ENCODE measurements at places on chromosomes 4 and X. TPM values are rescaled to one million over a fixed set of nuclear protein-coding genes. Genes with fewer than 3 reads are reported as not detected.

DNA sequence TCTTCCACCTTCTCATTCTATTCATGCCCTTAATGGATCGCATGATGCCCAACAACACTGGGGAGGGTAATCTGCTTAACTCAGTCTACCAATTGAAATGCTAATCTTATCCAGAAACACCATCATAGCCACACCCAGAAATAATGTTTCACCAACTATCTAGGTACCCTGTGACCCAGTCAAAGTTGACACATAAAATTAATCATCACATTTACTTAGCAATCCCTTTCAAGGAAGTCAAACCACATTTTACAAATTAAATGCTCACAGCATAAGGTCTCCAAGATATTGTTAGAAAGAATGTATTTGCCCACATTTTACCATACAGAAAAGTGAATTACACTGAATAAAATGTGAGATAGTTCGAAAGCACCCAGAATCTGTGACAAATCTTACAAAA, 92.5 kb downstream of the PRSS12 start:
- no peak overlapping the region for H3K4me3 ChIP-seq
- H3K36me3 ChIP-seq = no peaks in the 10 kb centered on the region
- no peak overlapping the region for H3K27ac ChIP-seq
- no peaks in the 10 kb centered on the region for H3K27me3 ChIP-seq

GPR173 gene
- polyA plus RNA-seq = 1.5 TPM

DNA sequence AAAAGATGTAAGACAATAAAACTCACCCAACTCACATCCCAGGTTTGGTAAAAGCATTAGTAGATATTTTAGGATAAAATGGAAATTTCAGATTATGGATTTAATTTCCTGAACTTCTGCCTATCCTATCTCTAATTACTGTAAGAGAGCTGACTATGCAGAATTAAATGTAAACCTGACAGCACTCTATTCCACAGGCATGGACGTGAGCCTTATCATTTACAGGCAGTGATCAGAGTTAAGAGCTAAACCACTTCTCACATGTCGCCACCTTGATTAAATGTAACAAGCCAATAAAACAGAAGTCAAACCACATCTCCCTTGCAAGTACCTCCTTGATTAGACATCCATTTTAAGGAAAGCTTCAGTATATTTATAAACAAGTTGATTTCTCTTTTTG, 97.5 kb upstream of the CBR4 start:
- H3K36me3 ChIP-seq = no peaks in the 10 kb centered on the region
- no peak overlapping the region for H3K4me3 ChIP-seq
- no peak overlapping the region for H3K27ac ChIP-seq
- H3K27me3 ChIP-seq = no peaks in the 10 kb centered on the region
- no peak for DNase-seq

- no peak overlapping the region for H3K27ac ChIP-seq
- no peak overlapping the region for H3K4me3 ChIP-seq
- peaks cover 25% of the 10 kb centered on the region for H3K27me3 ChIP-seq
- DNase-seq = no peak
- H3K36me3 ChIP-seq = no peaks in the 10 kb centered on the region
- peaks cover 7% of the 10 kb centered on the region for H3K4me1 ChIP-seq
These were observed 176.2 kb downstream of the CBR4 start for GRCh38 chr4:168833881-168834280.

DNA sequence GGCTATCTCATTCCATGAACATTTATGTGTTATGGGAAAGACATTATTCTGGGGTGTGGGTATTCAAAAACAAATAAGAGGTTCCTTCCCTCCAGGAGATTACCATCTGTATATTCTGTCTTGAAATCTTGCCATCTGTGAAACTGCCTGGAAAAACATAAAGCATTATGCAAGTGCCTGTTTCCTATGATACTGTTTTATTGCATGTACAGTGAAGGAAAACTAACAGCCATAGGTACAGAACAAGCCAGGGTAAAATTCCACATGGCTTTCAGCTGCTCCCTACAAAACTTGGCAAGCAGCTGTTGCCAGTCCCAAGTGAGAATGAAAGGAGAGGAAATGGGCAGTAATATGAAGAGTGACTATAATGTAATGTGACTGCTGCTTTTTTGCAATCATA, 136.0 kb downstream of the GUCY2F start:
- no peaks in the 10 kb centered on the region for H3K27me3 ChIP-seq
- no peaks in the 10 kb centered on the region for H3K36me3 ChIP-seq
- H3K27ac ChIP-seq = no peak overlapping the region
- H3K4me3 ChIP-seq = no peak overlapping the region

BTK gene
- 14.6 TPM for polyA plus RNA-seq

GRCh38 chr4:114040319-114041116, 61.1 kb upstream of the ARSJ start:
- H3K36me3 ChIP-seq = no peaks in the 10 kb centered on the region
- H3K27me3 ChIP-seq = no peaks in the 10 kb centered on the region
- H3K4me1 ChIP-seq = peaks cover 3% of the 10 kb centered on the region
- no peak for DNase-seq
